ENCODE measurements at places on chromosomes 16 and 17.

DNA sequence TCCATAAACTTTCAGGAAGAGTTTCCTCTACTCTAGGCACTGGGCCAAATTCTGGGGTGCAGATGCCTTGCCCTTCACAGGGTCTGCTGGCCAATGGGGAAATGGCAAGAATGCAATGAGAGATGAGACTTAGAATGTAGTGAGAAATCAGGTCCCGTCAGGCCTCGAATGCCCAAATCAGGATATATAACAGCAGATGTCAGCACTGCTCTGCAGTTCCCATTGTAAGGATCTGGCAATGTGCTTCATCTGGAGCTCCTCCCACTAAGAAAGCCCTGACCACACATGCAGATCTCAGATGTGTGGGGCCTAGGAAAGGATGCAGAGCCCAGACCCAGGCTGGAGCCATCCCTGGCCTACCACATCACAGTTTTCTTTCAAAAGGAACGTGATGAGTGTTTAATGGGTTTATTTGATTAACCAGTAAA is 13.9 kb upstream of the LPCAT2 start:
- DNase-seq: no peak

GRCh38 chr16:11121914-11122692 is 133.9 kb downstream of the SOCS1 start:
- no peak for DNase-seq

GRCh38 chr16:85602402-85603202 is 10.5 kb upstream of the GSE1 start:
- peak; percentile 28 for DNase-seq

- DNase-seq: no peak
Measured at GRCh38 chr16:85571813-85572619, 41.1 kb upstream of the GSE1 start.

DNA sequence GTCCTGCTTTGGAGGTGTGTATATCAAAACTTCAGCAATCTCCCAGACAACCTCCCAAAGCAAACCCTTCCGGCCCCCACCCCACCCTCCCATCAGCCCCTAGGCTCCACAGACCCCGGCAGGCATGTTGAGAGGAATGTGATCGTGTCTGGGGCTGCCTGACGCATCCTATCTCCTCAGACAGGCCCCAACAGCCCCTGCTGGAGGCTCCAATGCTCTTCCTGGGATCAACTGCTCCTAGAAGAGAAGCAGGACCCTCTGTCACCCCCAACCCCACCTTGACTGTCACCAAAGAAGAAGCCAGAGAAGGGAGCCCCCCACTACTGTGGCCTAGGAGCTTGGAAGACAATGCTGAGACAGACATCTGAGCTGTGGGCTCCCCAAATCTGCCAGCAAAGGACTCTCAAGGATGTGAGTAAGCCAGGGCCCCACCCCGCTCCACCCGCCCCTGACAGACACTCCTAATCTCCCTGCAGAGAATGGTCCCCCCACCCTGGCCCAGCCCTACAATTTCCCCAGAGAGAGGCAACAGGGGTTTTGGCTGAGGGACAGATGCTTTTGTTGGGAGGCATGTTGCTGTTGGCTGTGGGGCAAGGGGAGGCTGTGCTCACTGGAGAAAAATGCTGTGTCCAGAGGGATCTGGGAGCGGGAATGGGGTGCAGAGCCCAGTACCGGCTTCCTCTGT is 1.6 kb upstream of the KRT14 start:
- no peak for DNase-seq

- no peak for DNase-seq
Measured at GRCh38 chr16:19967561-19967960, 82.9 kb upstream of the GPRC5B start.

DNA sequence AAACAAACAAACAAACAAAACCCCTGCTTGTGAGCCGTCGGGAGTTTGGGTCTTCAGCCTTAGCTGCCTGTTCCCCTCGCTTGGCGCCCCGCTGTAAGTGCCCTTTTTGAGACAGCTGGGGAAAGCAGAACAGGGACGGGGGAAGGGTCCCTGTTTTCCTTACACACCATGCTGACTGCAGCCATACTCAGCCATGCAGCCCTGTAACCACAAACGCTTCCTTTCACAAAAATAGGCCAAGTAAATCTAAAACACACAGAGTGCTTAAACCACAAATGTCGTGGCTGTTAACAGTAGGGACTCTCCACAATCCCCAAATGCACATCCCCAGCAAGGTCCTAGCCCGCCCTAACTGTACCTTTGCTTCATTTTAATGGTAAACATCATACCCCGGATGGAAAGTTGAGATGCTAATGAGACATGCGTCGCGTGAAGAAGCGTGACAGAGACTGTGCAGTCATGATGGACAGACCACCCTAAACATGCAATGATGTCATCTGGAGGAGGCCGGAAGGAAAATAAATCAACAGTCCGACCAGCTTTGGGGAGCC is 129.9 kb downstream of the MGAT5B start:
- no peak for DNase-seq

- DNase-seq: peak; percentile 66
Measured at GRCh38 chr16:28218109-28218508, 6.3 kb upstream of the XPO6 start.

GRCh38 chr16:2250652-2251295 is 613 bp downstream of the ECI1 start:
- DNase-seq: peak; percentile 47

DNA sequence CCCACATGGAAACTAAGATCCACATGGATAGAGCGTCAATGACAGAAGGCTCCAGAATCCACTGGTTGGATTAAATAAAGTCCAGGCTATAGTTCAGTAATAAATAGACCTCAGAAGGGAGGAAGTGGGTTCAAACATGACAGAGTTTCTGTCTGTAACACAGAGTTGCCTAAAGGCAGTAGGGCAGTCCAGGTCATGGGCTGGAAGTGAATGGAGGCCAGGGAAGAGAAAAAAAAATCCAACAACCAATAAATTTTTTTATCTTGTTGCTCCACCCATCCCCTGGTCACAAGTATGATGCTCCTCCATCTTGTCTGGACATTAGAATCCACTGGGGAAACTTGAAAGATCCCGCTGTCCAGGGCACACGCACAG is 92.4 kb downstream of the RGS9 start:
- no peak for DNase-seq

DNA sequence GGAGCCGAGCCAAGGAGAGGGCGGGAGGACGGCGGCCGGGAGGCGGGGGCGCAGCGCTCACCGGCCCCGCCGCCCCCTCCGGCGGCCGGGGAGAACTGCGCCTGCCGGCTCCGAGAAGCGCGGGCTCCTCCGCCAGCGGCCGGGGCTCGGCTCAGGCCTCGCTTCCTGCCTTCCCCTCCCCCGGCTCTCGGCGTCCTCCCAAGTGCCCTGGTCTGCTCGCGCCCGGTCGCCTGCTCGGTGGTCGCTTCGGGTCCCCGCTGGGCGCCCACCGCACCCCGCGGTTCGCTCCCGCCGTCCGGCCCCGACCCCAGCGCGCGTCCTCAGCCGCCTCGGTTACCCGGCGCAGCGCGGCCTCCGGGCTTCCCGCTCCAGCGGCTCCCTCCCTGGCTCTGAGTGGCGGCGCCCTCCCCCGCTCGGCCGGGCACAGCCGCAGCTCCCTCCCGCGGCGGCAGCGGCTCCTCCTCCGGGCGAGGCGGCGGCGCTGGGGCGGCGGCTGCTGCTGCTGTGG is 313 bp downstream of the UBTF start:
- no peak for DNase-seq

GRCh38 chr17:41967141-41967920 is 736 bp downstream of the CNP start:
- peak; percentile 39 for DNase-seq

- DNase-seq: peak; percentile 73
Measured at GRCh38 chr17:49315551-49316257, 46.3 kb downstream of the ZNF652 start.

GRCh38 chr17:34638526-34639260 is 59.3 kb downstream of the TMEM132E start:
- DNase-seq: no peak

- no peak for DNase-seq
Measured at GRCh38 chr17:29433541-29433940, 43.4 kb downstream of the TAOK1 start.

GRCh38 chr17:8468980-8469379 is 33.3 kb downstream of the NDEL1 start:
- DNase-seq: no peak

Data from ELF-1 (cell line).